ACHN (cell line): ENCODE measurements at places on chromosomes 3 and 15.

DNA sequence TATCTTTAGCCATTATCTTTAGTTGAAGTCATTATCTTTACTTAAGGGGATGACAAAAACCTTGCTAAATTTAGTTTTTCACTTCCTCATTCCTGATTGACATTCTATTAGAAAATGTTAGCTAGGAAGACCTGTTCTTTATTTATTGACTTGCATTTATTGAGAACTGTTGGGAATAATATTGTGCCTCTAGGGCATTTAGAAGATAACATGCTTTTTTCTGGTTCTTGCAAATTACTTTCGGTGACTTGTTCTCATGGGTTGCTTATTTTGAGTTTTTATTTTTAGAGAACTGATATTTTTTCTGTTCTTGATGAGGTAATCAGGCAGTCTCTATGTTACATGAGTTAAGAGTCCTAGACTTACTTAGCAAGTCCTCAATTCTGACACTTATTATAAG is 48.3 kb upstream of the CTDSPL start:
- no peak for DNase-seq

GRCh38 chr15:68411735-68412134 is 20.2 kb downstream of the ITGA11 start:
- no peak for DNase-seq

DNA sequence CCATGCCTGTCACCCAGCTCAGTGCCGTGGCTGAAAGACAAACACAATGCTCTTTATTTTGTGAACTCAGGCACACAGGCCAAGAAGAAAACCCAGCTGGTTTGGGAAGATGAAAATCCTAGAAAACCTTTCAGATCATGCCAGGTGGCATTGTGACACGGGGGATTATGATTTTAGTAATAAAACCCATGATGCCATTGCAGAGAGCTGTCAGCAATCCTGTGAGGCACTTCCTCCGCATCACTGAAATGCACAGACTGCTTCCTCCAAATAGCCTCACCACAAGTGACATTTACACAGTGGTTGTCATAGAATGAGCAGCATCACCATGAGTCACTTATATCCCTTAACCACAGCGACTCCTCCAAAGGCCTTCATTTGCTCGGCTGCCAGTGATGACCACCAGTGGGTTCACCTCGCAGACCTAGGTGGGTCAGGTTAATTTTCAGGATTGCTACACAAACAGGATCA is 22.7 kb downstream of the ABHD6 start:
- peak; percentile 52 for DNase-seq

DNA sequence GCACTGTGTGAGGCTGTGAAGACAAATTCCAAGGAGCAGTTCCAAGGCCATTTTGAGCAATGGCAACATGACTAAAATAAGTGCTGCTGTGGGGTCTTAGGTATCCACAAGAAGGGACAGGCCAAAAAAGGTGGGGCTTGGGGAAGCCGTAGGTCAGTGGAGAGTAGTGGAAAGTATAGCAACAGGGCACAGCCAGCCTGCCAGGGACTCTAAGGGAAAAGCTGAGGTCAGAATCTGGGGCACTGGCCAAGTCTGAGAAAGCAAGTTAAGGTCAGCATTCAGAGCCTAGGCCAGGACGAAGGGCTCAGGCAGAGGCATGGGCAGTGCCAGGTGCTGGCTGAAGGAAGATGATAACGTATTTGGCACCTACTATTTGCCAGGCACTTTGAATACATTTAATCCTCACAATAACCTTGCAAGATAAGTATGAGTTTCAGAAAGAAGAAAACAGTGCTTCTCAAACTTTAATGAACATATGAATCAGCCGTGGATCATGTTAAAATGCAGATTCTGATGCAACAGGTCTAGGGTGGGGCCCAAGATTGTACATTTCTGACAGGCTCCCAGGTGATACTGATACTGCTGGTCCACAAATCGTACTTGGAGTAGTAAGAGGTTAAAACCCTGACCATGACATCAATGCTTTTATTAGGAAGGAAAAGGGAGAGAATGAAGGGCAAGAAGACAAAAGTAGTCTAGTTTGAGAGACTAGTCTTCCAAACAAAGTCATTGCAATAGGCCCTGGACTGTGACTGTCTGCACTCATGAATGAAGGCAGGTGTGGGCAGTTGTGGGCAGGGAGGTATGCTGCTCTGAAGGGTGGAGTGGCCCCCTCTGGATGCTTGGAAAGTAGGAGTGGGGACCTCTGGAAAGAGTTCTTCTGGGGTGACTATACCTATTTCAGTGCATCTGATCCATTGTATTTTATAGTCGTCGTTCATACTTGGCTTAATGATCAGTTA is 106.3 kb upstream of the ANKRD28 start:
- DNase-seq: no peak

GRCh38 chr3:105365081-105365390 is 1.7 kb upstream of the ALCAM start:
- DNase-seq: peak; percentile 60

DNA sequence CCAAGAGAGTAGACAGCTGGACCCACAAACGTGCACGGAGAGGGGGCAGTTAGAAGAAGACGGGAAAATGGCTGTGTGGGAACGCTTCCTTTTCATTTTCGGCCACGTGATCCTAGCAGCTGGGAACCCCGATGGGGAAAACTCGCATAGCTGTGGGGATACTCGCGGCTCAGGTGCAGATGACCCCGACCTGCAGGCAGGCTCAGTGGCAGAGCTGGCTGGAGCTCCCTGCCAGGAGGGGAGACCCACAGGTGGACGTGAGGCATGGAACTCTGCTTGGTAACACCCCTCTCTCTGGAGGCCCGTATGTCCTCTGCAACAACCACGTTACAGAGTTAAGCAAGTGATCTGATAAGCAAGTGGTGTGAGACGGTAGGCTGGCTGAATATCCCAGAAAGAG is 84.6 kb upstream of the SNRPA1 start:
- DNase-seq: no peak

DNA sequence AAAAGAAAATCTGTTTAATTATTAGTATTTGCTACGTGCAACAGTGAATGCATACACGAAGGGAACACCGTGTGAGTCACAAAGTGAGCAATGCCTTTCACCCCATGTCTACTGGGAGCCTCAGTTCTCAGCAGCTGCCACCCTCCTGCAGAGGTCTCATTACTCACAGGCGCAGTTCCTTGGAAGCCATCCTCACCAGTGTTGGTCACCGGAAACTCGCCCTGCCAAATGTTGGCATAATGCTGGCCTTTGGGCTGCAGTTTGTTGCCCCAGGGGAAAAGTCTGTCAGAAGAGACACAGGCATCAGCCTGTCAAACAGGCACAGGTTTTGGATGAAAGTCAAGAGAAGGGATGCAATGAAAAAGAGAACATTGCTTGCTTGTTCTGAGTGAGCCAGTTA is 50.1 kb downstream of the SUMF1 start:
- DNase-seq: peak; percentile 88

DNA sequence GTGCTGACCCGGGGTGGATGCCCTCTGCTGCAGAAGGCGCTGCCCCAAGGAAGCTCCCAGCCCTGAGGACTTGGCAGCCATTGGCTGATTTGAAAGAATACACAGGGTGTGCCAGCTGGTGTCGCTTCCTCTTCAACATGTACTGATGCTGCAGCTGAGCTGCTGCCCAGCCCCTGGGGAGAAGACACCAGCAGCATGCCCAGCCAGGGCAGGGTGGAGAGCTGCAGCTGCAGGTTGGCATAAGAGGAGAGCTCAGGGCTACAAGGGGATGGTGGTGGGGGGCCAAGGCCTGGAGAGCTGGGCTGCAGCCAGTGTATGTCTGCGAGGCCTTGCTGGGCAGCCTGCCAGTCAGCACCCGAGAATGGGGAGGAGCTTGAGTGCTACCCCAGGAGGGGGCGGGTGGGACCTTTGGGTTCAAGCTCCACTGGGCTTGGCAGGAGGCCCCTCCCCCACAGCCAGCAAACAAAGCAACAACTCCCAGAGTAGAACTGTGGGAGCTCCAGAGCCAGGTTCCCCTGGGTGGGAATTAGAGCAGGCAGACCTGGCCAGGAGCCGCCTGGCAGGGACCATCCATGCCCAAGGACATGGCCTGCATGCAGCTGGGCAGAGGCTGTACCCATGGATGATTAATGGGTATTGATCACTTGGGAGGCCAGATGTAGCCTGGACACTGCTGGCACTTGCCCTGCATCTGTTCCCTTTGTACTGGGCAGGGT is 9.2 kb upstream of the SEMA4B start:
- peak; percentile 84 for DNase-seq

- DNase-seq: no peak
Measured at GRCh38 chr3:71376911-71377310, 206.6 kb downstream of the FOXP1 start.

DNA sequence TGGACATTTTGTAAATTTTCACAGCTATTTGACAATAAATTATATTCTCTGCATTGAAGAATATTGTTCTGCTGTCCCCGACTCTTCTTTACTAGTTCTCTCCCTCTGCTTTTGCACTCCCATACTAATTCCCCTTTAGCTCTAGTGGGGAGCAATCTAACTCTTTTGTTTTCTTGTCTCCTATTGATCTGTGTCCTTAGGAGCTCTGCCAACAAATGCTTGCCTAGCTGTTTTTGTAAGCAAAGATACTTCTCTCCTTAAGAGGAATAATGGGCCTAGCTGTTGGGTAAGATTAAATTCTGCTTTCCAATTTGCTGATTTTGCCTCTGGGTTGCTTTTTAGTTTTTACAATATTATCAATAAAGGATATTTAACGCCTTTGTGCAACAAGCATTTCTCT is 17.7 kb downstream of the ADAMTSL3 start:
- no peak for DNase-seq

DNA sequence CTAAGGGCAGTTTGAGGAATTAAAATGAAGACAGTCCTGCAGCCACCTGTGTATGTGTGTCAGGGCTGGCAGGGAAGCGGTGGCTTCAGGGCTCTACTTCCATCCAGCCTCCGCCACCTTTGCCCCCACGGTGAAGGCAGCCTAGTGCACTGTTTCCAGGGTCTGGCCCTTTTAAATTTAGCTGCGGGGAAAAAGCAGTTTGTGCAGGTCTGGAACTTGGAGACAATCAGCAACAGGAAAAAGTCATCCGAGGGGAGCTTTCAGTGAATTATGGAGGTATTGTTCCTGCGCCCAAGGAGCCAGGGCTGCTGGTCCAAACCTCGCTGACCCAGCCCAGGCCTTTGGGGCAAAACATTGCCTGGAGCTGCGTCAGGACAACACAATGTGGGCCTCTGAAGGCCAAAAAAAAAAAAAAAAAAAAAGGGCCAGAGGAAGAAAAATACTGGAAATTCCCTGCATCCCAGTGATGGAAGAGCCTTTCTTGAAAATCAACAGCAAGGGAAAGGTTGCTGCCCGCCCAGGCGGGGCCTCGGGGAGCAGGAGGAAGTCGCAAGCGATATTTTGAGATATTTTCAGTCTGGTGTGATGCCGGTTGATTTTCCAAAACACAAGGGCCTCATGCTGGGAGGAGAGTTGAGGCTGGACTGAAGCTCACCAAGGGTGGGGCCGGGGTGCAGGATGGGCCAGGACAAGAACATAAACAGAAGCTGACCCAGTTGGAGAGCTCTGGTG is 25.5 kb upstream of the FGD5 start:
- no peak for DNase-seq

- DNase-seq: no peak
Measured at GRCh38 chr15:38975282-38975990, 410.8 kb upstream of the RASGRP1 start.

- DNase-seq: peak; percentile 29
Measured at GRCh38 chr15:71532994-71533393, 277.4 kb upstream of the NR2E3 start.

GRCh38 chr15:75763137-75763611 is 50.5 kb upstream of the CSPG4 start:
- no peak for DNase-seq

DNA sequence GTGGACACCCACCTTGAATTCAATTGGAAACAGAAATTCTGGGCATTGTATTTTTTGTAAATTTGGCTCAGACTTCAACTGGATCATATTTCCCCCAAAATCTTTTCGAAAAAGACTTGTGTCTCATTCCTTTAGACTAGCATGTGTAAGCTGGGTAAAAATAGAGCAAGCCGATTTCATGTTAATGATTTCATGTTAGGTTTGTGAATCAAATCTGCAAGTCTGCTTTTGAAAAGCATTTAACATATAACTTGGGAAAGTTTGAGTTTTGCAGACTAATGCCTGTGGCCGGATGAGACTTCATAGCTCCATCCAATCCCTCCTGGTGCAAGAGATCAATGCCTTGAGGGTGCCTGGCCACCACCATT is 64.5 kb downstream of the FLNB start:
- DNase-seq: no peak

DNA sequence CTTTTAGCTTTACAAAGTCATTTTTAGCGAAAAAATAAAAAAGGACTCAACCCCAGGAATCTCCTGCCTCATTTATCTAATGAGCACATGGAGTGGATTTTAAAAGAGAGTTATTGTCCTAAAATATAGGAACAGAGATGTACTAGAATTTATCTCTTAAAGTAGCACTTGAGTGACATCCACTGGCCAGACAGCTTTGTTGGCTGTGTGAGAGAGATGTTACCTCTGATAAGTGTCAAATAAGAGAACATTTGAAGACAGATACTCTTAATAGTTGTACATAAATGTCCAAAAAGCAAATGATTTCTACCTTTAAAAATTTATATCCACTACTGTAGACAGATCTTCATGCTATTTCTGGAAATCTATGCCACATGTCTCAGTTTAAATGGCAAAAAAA is 12.3 kb upstream of the MFSD1 start:
- peak; percentile 64 for DNase-seq

- DNase-seq: no peak
Measured at GRCh38 chr15:101138913-101139880, 112.7 kb downstream of the CHSY1 start.

DNA sequence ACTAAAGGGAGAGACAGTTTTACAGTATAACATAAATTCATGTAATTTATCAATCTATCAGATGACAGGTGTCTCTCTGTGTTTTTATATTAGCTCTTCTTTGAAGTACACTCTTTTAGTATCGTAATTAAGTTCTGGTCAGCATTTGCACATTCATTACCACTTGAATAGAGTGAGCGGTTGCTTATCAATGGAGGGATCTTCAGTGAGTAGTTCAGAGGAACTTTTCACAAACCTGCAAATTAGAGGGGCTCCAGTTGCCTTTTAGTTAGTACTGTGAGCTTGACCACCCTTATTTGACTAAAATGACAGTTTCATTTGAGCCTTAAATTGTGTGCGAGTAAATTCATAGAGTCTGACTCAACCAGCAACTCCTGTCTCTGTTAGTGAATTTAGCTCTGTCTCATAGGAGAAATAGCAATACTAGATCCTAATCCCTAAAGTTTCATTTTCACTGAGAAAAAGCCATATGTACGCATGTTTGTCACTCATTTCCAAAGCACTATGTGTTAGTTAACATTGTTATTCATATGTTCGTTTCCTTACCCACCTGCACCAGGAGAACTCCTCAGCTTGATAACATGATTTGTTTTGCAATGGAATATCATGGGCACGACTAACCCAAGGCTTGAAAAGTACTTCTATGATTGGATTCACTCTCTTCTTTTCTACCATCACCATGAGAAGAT is 57.5 kb upstream of the ZBED2 start:
- DNase-seq: no peak

- DNase-seq: no peak
Measured at GRCh38 chr3:81989758-81990157, 228.3 kb upstream of the GBE1 start.

DNA sequence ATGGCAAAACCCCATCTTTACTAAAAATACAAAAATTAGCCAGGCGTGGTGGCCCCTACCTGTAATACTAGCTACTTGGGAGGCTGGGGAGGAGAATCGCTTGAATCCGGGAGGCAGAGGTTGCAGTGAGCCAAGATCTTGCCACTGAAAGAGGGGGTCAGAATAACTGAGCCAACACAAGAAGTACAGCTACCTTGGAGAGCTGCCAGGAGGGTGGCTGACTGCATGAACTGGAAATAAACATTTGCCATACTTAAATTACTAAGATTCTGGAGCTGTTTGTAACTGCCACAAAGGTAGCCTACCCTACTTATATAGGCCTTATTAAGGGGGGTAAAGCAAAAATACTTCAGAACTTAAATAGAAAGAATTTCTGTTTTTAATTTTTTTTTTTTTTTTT is 15.4 kb upstream of the PIK3CB start:
- DNase-seq: no peak
